ENCODE measurements at places on chromosomes 16 and 17.

- peak; percentile 82 for DNase-seq
Observed at GRCh38 chr16:79600638-79601091, at the start of gene MAF. TSS of gene MAF (minus strand) at chr16:79600737. CDS start at chr16:79599902, 835 bp downstream.

- DNase-seq = no peak
Observed at GRCh38 chr16:67736858-67737257, 17.7 kb upstream of the GFOD2 start.

DNA sequence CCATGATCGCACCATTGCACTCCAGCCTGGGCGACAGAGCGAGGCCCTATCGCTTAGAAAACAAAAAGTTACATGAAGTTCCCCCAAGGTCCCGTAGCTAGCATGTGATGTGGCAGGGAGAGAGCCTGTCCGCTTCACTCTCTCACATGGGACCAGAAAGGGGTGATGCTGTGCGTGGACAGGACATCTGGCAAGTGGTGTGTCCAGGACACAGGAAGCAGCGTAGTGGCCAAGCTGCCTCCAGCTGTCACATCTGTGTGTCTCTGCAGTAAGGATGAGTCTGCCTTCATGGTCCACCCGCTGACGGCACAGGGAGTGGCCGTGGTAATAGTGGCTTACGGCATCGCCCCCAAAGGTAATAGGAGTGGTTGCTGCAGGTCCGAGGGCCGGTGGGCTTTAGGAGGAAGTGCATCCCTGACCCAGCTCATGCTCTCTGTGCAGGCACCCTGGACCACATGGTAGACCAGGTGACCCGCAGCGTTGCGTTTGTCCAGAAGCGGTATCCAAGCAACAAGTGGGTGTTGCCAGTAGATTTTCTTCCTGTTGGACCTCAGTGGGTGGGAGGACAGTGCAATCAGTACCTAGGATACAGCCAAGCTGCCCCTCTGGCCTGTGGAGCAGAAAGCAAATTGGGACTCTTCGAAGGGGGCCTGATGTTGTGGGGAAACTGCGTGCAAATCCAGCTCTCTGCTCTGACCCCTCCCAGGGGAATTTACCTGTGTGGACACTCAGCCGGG is 9.5 kb upstream of the BIRC5 start:
- no peak for DNase-seq

DNA sequence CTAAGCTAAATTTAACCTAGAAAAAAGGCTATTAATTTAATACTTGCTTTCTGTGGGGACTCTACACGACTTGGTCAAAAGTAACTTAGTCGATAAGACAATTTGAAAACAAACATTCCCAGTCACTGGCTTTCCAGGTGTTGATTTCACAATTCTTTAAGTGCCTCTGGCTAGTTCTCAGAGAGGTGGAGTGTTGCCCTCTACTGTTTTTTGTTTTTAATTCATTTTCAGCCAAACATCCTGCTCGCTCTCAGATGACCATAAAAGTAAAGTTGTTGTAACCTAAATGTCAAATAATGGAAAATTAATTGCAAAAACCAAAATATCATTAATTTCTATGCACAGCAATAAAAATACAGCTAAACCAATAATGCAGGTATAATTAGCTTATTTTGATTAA is 107.1 kb downstream of the MYO1D start:
- DNase-seq = no peak

- no peak for DNase-seq
Observed at GRCh38 chr16:56252835-56253234, 61.5 kb downstream of the GNAO1 start.
